ENCODE measurements at places on chromosomes 3 and 15. TPM values are rescaled to one million over a fixed set of nuclear protein-coding genes. Genes with fewer than 3 reads are reported as not detected.

Gene FOXL2NB
- 1.2 TPM for polyA plus RNA-seq

Gene AP3B2
- polyA plus RNA-seq = 0.89 TPM

Gene CPN2
- not detected for polyA plus RNA-seq

Gene PLA2G4E
- polyA plus RNA-seq = not detected

DNA sequence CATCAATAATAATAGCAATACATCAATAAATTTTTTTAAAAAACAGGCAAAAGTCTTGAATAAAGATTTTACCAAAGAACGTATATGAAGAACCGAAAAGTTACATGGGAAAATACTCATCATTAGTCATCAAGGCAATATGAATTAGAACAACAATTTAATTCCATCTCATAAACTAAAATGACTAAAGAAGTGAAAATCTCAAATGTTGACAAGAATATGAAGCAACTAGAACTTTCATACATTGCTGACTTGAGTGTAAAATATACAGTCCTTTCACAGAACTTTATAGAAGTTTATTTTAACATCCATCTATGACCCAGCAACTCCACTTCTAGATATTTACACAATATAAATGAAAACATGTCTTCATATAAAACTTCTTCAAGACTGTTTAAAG lies 35.3 kb upstream of the ABHD10 start:
- peak; percentile 25 for DNase-seq
- no peak overlapping the region for H3K4me3 ChIP-seq
- peaks cover 71% of the 10 kb centered on the region for H3K36me3 ChIP-seq
- peaks cover 17% of the 10 kb centered on the region for H3K4me1 ChIP-seq

DNA sequence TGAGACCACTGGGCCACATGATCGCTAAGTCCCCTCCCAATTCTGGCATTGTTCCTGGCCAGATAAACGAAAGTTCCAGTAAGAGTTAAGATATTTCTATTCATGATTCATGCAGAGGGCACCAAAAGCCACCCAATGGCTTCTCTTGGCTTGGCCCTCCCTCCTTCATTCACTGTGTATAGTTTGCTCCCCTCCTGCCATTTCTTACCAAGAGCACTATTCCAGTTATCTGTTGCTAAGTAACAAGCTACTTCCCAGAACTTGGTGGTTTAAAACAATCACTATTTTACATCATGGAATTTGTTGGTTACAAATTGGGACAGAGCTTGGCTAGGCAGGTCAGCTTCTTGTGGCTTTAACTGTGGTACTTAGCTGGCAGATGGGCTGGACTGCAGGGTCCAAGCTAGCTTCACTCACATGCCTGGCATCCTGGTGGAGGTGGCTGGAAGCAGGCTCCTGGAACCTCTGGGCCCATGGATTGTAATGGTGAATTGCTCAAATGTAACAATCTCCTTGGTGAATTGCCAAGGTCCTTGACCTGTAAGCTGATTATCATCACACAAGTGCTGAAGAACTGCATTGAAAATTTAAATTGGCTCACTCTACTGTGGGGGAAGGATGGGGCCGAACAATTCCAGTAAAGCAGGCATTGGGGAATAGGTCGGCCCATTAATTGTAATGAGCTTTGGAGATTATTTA lies 16.6 kb downstream of the EAF1 start:
- no peaks in the 10 kb centered on the region for H3K27me3 ChIP-seq
- peak; percentile 14 for DNase-seq
- H3K36me3 ChIP-seq = peaks cover 24% of the 10 kb centered on the region
- H3K27ac ChIP-seq = no peak overlapping the region
- no peak overlapping the region for H3K4me3 ChIP-seq
- H3K4me1 ChIP-seq = peaks cover 12% of the 10 kb centered on the region

DNA sequence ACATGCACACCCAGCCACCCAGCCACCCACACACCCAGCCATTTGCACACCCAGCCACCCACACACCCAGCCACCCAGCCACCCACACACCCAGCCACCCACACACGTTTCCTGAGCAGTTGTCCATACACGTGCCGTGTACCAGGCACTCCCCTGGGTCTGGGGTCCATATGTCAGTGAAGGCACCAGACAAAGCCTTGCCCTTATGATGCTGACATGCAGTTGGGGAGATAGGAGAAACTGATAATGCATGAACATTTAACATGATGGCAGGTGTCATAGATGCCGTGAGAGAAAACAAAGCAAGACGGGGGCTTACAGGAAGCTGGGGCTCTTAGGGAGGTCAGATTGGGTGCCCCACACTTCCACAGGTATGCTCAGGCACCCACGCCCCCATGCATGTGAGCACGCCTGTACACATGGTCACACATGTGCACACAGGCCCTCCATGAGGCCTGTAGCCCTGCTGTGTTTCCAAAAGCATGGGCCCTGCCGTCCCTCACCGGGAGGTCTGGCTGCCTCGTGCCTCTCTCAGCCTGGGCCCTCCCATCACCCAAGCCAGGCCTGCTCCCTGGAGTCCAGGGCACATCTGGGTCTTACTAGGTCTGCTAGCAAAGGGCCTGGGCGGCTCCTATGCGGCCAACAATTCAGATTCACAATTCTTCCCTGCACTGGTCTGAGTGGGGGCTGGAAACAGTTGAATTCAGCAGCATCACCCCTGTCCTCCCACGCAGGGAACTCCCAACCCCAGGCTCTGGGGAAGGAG lies 3.6 kb upstream of the DNAJB8 start:
- DNase-seq = no peak
- no peak overlapping the region for H3K4me3 ChIP-seq
- no peaks in the 10 kb centered on the region for H3K36me3 ChIP-seq

GRCh38 chr15:59591356-59591755 lies 20.2 kb upstream of the GCNT3 start:
- H3K4me3 ChIP-seq = no peak overlapping the region
- no peaks in the 10 kb centered on the region for H3K36me3 ChIP-seq
- no peak for DNase-seq
- peaks cover 15% of the 10 kb centered on the region for H3K4me1 ChIP-seq
- H3K27ac ChIP-seq = no peak overlapping the region

GRCh38 chr3:129054605-129055104 lies 5.9 kb upstream of the GP9 start:
- DNase-seq = no peak
- H3K27me3 ChIP-seq = no peaks in the 10 kb centered on the region
- H3K4me1 ChIP-seq = 0 out of 2 replicates have a peak, but pooled peaks cover 3% of the 10 kb centered on the region
- no peak overlapping the region for H3K4me3 ChIP-seq

DNA sequence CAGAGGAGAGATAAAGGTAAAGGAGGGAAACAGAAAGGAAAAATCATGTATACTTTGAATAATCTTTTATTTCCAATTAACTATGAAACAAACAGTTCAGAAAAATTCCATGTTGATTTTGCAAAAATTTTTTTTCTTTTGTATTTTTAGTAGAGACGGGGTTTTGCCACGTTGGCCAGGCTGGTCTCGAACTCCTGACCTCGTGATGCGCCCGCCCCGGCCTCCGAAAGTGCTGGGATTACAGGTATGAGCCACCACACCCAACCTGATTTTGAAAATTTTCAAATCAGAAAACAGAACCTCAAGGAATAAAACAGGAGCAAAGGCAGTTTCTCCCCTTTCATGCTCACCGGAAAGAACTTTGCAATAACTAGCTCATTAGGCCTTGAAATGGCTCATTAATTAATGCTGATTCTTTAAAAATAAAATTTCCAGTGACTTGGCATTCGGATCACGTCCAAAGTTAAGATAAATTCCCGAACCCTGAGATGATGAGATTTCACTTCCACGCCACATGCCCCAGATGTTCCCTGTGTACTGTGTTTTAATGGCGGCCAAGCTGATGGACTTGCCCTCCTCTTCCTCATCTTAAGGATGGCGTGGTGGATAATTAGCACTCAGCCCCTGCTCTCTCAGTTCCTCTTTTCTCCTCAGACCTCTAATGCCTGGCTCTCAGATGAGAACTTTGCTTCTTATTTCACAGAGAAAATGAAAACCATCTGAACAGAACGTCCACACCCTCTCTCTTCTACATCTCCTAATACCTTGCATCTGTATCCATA lies 10.8 kb downstream of the BCL2L10 start:
- no peak overlapping the region for H3K4me3 ChIP-seq
- H3K36me3 ChIP-seq = no peaks in the 10 kb centered on the region
- H3K4me1 ChIP-seq = peaks cover 6% of the 10 kb centered on the region
- H3K27ac ChIP-seq = peak overlapping the region; percentile 94
- no peak for DNase-seq

DNA sequence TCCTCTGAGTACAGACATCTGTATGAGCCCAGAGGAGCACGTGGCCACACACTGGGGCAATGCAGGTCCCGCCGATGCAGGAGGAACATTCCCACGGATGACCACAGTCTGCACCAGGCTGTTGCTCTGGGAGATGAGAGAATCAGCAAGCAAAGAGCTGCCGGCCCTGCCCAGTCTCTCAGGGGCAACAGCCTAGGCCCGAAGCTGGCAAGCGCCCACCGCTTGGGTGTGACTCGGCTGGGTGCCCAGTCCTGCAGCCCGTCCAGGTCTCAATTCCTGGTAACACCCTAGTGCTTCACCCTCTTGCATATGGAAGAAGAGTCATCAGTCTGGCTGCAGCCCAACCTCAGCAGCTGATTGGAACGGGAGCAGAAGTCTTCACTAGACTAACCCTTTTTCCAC lies 153.7 kb upstream of the HES1 start:
- no peak overlapping the region for H3K4me3 ChIP-seq
- peaks cover 12% of the 10 kb centered on the region for H3K4me1 ChIP-seq
- H3K27ac ChIP-seq = no peak overlapping the region
- DNase-seq = peak; percentile 92
- peaks cover 65% of the 10 kb centered on the region for H3K27me3 ChIP-seq

- H3K4me3 ChIP-seq = peak overlapping the region; percentile 63
- peak; percentile 97 for DNase-seq
- peaks cover 69% of the 10 kb centered on the region for H3K36me3 ChIP-seq
- H3K27ac ChIP-seq = peak overlapping the region; percentile 90
- H3K4me1 ChIP-seq = peaks cover 27% of the 10 kb centered on the region
Observed at GRCh38 chr15:59191855-59192237, 14.8 kb upstream of the LDHAL6B start.

DNA sequence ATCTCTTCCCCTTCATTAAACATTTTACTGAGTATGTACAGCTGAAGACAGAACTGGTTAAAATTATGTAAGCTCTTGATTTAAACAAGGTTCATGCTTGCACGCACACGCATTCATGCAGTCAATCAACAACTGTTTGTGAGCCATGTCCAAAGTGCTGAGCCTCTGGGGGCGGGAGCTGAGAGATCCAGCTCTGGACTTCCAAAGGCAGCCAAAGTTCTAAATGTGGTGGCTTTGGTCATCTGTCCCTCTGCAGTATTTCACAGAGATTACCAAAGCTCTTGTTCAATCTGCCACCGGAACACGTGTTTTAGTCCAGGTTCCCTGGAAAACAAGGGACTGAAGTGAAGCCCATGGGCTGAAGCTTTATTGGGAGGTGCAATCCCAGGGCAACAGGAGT lies 52.4 kb upstream of the SNRPA1 start:
- no peak overlapping the region for H3K4me3 ChIP-seq
- DNase-seq = no peak

DNA sequence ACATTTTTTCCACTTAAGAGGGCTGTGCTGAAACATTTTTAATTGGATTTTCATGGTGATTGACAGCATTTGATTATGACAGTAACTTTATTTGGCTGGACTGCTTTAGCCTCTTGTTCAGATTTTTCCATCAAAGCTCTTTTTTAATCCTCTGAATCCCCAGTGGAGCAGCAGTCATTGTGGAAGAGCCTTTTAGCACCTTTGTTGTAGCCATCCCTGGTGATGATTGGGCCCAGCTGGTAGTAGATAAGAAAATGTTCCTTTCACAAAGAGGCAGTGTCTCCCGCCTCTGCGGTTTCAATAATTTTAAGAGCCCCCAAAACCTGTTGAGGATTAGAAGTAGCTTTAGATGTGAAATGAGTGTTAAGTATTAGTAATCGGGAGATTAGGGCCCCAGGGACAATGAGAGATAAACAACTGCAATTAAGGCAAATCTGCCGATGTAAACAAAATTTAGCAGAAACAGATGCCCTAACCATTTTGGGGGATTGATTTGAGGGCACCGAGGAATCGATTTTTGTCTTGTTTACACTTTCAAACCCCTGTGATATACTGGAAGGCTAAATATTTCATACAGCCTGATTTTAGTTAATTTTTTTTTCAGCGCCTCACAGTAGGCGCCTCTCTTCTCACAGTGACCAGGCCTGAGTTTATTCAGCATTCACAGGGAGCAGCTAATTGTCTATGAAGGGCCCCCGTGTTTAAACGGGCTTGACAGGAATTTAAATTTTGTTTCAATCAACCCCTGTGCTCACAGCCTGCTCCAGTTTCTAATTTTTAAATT lies 43.2 kb upstream of the SKOR1 start:
- DNase-seq = no peak
- H3K36me3 ChIP-seq = no peaks in the 10 kb centered on the region
- no peaks in the 10 kb centered on the region for H3K27me3 ChIP-seq
- H3K4me1 ChIP-seq = no peaks in the 10 kb centered on the region
- no peak overlapping the region for H3K27ac ChIP-seq

DNA sequence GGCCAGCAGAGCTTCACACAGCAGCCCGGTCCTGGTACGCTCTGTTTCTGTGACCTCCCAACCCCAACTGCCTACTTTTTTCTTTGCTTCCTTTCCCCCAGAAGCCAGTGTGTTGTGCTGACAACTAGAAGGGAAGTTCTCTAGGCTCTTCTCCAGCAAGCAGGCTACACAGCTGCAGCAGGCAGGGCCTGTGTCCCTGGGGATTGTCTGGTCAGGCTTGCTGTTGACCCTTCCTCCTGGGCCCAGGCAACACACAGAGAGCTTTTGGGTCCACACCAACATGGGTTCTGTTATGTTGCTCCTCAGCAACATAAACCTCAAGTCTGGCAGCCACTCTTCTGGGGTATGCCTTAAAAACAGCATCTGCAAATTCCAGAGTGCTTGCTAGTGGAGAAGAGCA lies 36.2 kb upstream of the TSPAN3 start:
- no peak for DNase-seq
- H3K27me3 ChIP-seq = no peaks in the 10 kb centered on the region
- H3K4me3 ChIP-seq = no peak overlapping the region
- H3K4me1 ChIP-seq = peaks cover 20% of the 10 kb centered on the region
- H3K36me3 ChIP-seq = peaks cover 7% of the 10 kb centered on the region

- no peaks in the 10 kb centered on the region for H3K4me1 ChIP-seq
- H3K27me3 ChIP-seq = no peaks in the 10 kb centered on the region
- no peaks in the 10 kb centered on the region for H3K36me3 ChIP-seq
- no peak overlapping the region for H3K4me3 ChIP-seq
- no peak overlapping the region for H3K27ac ChIP-seq
- DNase-seq = peak; percentile 13
Observed at GRCh38 chr3:22585504-22585903, 617.6 kb upstream of the UBE2E2 start.

GRCh38 chr3:168100777-168101492 lies 5.2 kb upstream of the GOLIM4 start:
- peak overlapping the region; percentile 73 for H3K27ac ChIP-seq
- H3K4me1 ChIP-seq = peaks cover 39% of the 10 kb centered on the region
- H3K4me3 ChIP-seq = peak overlapping the region; percentile 58
- H3K27me3 ChIP-seq = no peaks in the 10 kb centered on the region

GRCh38 chr15:88649286-88649733 lies 10.5 kb downstream of the ISG20 start:
- no peaks in the 10 kb centered on the region for H3K27me3 ChIP-seq
- no peak overlapping the region for H3K4me3 ChIP-seq
- H3K27ac ChIP-seq = peak overlapping the region; percentile 22
- H3K36me3 ChIP-seq = no peaks in the 10 kb centered on the region

- no peak overlapping the region for H3K27ac ChIP-seq
- no peak for DNase-seq
- peaks cover 14% of the 10 kb centered on the region for H3K4me1 ChIP-seq
- H3K27me3 ChIP-seq = no peaks in the 10 kb centered on the region
Observed at GRCh38 chr15:74444106-74445062, 10.6 kb upstream of the SEMA7A start.
